ENCODE measurements at places on chromosomes 12 and 14.

GRCh38 chr12:80632835-80633234, 74.6 kb upstream of the MYF6 start:
- DNase-seq: no peak

GRCh38 chr14:60107477-60107876, 15.8 kb downstream of the PCNX4 start:
- no peak for DNase-seq

DNA sequence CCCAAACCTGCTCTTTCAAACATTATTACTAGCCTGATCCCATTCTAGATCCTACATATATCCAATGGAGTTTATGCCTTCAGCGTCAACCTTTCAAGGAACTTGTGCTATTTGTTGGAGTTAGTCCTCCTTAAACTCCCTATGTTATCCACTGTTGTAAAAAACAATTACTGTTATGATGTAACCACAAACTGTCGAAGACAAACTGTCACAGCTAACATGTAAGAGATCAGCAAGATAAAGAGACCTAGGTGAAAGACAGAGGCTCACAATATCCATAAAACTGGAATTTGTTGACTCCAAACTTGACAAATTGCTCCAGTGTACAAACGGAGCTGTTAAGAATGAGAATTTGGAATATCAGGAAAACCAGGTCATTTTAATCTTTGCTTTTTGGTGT, 70.7 kb downstream of the CDK17 start:
- no peak for DNase-seq

- no peak for DNase-seq
These were observed 55.0 kb downstream of the TMX1 start for GRCh38 chr14:51294951-51295525.

DNA sequence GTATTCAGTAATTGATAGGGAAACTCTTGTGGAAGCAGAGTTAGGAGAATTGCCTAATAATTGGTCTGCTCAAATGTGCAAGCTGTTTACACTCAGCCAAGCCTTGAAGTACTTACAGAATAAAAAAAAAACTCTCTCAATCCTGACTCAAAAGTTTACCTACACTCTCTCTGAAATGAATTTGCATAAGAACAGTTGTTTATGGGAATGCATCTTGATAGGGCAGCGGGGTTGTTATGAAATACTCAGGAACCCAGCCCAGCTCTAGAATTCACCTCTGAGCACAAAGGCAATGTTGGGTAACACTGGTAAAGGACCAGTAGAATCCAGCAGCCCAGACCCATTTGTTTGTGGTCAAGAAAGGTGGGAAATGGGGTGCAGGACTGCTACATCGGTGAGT, 267.0 kb downstream of the CPNE8 start:
- DNase-seq: no peak

All from left cardiac atrium (tissue), 4 donors.